Upper lobe of left lung (tissue), 6 donors: ENCODE measurements at places on chromosomes 7 and 10. TPM values are rescaled to one million over a fixed set of nuclear protein-coding genes. Genes with fewer than 3 reads are reported as not detected.
A peak's percentile ranks its signal among the peaks of the same experiment; 100 is the strongest.

The LRIT1 gene
- total RNA-seq: not detected

DNA sequence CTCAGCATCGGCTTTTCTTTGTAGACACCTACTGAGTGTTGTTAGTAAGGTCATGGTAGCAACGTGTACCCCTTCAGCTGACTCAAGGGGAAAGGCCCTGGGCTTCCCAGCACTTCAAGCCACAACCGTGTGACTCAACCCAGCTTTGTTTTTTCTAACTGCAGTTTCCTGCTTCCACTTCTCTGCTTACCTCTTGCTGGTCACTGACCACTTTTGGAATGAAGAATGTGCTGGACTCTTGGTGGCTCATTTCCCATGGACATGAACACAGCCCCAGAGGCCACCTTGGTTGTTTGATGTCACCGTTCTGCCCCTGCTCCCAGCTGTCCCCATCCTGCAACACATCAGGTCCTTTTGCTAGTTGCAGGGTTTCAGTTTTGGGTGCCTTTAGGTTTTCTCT, 69.5 kb upstream of the ZNF438 start:
- no peak for DNase-seq

GRCh38 chr7:150936018-150936417, 42.1 kb downstream of the KCNH2 start:
- DNase-seq: no peak

- no peak for DNase-seq
Measured at GRCh38 chr10:6363511-6363910, 160.8 kb downstream of the PFKFB3 start.

GRCh38 chr7:89607792-89608191, 546.5 kb upstream of the STEAP1 start:
- DNase-seq: no peak

DNA sequence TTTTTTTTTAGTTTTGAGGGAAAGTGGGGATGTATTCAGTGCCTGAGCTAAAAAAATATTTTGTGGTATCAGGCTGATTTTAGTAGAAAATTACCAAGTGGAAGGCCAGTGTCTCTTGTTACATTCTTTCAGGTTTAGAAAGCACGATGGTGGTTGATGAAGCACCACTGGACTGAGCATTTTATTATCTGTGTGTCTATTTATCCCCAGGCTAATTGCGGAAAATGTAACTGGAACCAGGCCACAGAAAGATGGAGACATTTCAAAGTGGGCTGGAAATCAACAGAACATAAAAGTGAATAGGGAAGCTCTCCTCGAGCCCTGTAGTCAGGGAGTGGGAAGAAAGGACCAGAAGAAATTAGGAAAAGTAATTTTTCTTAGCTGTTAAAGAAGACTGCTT, 261.0 kb downstream of the STK31 start:
- no peak for DNase-seq

DNA sequence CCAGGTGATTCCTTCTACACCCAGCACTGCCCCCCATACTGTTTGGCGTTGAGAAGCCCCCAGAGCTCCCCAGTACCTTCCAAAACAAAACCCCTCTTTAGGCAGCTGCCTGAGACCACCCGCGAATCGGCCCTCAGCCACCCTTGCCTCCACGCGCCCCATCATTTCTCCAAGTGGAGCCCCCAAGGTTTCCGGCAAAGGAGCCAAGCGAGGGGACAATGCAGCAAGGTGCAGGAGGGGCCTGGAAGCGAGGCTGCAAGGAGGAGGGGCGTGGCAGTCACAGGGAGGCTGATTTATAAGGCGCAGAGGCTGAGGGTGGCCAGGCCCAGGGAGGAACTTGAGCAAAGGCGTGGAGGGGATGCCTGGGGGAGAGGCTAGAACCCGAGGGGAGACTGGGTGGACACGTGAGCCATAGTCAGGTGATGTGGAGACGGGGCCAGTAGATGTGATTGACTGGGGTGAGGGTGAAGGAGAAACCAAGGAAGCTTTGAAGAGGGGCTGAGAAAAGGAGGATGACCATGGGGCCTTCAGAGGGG, 16.2 kb downstream of the SLC29A3 start:
- DNase-seq: no peak

GRCh38 chr7:148898845-148899484, 14.9 kb upstream of the EZH2 start:
- no peak for DNase-seq

DNA sequence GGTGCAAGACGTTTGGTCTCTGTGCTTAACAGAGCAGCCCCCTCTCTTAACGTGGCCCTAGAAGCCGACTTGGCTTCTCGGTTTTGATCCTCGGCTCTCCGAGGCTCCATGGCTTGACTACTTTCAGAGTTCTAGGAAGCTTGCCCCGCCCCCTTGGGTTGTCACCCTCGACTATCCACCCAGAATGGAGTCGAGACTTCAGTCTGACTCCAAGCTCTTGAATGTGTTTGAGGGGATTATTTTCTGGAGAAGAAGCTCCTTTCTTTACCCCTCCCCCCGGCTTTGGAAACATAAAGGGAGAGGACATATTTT, 448 bp downstream of the SEC24C start:
- peak; percentile 69 for DNase-seq

DNA sequence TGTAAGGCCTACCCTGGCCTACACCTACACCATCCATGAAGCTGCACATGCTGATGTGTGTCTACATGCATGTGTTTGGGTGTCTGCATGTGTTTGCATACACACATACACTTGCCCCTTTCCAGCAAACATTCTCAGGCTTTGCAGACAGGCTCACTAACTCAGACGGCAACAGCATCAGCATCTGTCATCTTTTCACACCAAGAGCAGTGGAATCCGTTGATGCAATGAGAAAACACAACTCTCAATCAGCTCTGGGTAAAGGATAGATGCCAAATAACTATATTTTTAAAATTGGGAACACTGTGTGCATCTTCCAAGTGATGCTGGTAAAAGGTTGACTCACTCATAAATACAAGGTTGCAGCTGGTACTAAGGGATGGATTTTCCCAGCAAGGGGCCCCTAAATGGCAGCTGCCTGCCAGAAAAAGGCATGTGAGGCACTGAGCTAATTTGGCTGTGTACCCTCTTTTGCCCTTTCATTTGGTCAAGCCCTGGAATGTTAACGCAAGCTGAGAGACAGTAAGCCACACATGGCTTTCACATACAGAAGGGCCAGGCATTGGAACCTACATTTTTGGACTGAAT, 296.3 kb upstream of the NPSR1 start:
- DNase-seq: no peak

The FXYD4 gene
- not detected for total RNA-seq

The HTR5A gene
- not detected for total RNA-seq

GRCh38 chr7:151782598-151783448, 94.1 kb downstream of the PRKAG2 start:
- peak; percentile 86 for DNase-seq

- DNase-seq: no peak
Measured at GRCh38 chr10:22183771-22184461, 33.9 kb downstream of the EBLN1 start.

DNA sequence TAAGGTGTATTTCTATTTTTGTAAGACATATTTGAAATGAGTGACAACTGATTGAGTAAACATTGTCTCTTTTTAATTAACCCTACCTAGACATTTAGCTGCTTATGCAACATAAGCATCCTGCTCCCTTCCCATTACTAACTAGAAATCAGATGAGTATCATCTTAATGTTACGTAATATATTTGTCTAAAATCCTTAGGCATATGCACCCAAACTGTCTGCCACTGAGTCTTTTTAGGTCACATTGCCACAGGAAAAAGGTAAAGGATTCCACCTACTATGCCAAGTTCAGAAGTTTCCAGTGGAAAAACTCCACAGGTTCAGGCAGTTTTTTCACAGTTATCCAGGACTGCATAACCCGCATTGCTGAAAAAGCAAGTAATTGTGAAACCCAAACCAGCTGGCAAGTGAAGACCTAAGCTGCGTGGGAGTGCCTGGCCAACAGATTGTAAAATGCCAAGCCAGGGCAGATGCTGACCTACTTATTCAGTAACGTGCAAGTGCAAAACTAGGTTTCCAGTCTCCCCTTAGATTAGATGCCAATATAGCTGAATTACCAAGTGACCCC, 983.7 kb downstream of the GATA3 start:
- DNase-seq: no peak

GRCh38 chr10:130429809-130430208, 293.6 kb downstream of the GLRX3 start:
- DNase-seq: no peak

The PNLIPRP2 gene
- total RNA-seq: not detected

GRCh38 chr10:30404540-30404939, 29.4 kb upstream of the MAP3K8 start:
- DNase-seq: no peak

The HYAL4 gene
- total RNA-seq: not detected

DNA sequence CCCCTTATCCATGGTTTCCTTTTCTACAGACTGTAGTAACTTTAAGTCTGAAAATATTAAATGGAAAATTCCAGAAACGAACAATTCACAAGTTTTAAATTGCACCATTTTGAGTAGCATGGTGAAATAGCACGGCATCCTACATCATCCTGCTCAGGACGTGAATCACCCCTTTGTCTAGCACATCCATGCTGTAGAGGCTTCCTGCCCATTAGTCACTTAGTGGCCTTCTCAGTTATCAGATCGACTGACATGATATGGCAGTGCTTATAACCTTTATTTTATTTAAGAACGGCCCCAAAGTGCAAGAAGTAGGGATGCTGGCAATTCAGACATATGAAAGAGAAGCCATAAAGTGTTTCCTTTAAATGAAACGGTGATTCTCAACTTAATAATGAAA, 82.7 kb downstream of the CPXM2 start:
- no peak for DNase-seq

DNA sequence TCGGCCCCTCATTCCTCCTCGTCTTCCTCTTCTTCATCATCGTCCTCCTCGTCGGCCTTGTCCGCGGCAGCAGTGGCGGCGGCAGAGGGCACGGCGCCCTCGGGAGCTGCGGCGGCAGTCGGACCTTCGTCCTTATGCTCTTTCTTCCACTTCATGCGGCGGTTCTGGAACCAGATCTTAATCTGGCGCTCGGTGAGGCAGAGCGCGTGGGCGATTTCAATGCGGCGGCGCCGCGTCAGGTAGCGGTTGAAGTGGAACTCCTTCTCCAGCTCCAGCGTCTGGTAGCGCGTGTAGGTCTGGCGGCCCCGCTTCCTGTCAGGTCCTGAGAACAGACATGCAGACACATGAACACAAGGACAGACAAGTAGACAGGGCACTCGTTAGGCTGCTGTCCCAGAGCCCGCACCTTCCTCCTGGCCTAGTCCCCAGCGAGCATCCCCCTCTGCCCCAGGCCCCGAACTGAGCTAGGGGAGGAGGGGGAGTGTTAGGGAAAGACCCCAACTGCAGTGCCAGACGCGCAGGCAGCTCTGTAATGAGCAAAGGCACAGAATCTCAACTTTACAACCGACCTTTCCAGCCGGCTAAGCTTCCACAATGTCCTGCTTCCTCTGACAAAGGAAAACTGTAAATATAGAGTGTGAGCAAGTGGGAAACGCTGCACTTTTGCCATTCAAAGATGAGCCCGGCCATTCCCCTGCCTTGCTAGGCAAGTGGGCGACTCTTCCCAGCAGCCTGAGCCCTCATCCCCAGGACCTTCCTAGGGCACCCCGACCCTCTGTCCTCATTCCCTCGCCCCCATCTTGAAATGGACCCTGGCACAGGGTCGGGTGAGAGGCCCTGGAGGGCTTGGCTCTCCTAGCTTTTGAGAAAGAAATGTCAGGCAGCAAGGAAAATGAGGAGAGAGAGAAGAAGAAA, 1.3 kb downstream of the HOXA7 start:
- peak; percentile 20 for DNase-seq

DNA sequence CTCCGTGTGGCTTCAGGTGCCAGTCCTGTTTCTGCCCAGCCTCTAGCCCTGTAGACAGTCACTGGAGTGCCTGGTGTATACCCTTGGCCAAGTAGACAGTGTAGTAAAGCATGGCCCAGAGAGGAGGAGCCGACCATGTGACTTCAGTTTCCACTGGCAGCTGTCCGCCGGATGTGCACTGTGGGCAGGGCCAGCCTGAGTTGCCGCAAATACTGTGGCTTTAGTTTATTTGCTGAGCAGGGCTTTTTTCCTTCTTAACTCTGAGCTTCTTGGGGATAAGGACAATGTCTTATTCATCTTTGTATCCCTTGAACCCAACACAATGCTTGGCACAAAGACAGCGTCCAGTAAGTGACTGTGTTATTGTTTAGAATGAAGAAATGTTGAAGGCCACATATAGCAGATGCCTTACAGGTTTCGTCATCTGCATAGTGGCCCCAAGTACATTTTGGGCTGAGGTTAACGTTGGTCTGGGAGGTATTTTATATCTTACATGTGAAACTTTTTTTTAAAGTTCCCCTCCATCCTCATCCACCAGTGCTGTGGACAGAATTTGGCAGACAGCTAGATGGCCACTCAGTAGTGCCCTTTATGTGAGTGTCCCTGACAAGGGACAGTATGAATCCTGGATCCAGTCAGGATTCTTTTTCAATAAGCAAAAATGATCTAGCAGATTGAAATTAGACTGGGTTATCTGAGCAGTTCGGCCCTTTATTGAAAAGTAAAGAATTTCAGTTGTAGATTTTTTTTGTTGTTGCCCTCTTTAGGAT, 40.6 kb downstream of the CYP17A1 start:
- peak; percentile 86 for DNase-seq

DNA sequence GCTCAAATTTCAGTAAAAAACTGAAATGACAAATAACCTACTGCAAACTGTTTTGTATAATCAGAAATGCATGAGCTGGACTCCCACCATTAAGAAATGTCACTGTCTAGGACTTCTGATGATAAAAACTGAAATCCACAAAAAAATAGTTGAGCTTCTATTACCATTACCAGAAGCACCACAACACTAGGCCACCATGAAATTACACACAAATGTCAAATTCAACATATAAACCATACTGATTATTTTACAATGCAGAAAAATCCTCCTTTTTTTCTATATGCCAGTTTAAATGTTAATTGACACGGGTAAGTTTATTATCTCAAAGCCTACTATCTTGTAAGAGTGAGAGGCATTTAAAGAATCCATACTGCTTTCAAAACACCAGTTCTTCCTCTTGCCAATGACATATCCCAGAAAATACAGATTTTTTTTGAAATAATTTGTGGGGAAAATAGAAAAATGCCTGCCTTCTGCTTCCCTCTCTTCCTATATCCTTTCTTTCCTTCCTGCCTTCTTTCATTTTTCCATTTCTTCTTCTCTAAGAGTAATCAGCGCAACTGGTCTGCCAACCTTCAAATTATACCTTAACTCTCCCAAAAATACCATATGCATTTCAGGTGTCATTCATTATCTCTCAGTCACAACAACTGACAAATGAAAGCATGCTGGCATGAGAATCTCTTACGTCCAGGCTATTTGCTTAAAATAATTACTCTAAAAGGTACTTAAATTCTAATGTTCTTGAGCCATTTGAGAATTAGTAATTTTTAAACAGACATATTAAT, 12.3 kb downstream of the PDK4 start:
- DNase-seq: no peak

GRCh38 chr10:128422190-128422589, 296.0 kb upstream of the MKI67 start:
- DNase-seq: no peak

The NRCAM gene
- total RNA-seq: 23.0 TPM

The PLXDC2 gene
- total RNA-seq: 65.0 TPM

- DNase-seq: no peak
Measured at GRCh38 chr7:48111596-48111995, 22.5 kb downstream of the UPP1 start.

- no peak for DNase-seq
Measured at GRCh38 chr7:134391223-134391622, 67.7 kb downstream of the AKR1B1 start.

The CHRM2 gene
- 3.9 TPM for total RNA-seq

The GNGT1 gene
- not detected for total RNA-seq

The WNT16 gene
- total RNA-seq: not detected

- no peak for DNase-seq
Measured at GRCh38 chr10:126166797-126167196, 221.5 kb downstream of the ADAM12 start.

GRCh38 chr10:101660256-101660655, 34.7 kb downstream of the FBXW4 start:
- no peak for DNase-seq

GRCh38 chr7:141697211-141697871, 4.6 kb downstream of the DENND11 start:
- no peak for DNase-seq
